ENCODE measurements at places on chromosomes 5 and 9. TPM values are rescaled to one million over a fixed set of nuclear protein-coding genes. Genes with fewer than 3 reads are reported as not detected.

Gene SMIM33
- total RNA-seq: not detected

Gene NXNL2
- not detected for total RNA-seq

Gene SLC6A3
- not detected for total RNA-seq

Gene FSD1L
- 4.2 TPM for total RNA-seq

Gene GCNT4
- total RNA-seq: 0.25 TPM

Gene PIP5KL1
- total RNA-seq: 0.97 TPM

Gene SHB
- total RNA-seq: 2.9 TPM

Gene SLC36A3
- total RNA-seq: not detected

Gene SPATA31C1
- not detected for total RNA-seq

Gene FOXD4
- total RNA-seq: not detected

Gene SLC46A2
- 0.64 TPM for total RNA-seq

Gene SLC6A7
- total RNA-seq: not detected

Gene PAXX
- 161 TPM for total RNA-seq

Gene LPCAT1
- 196 TPM for total RNA-seq

Gene NME5
- total RNA-seq: not detected

Gene PCDHB10
- total RNA-seq: not detected

Gene FGF10
- not detected for total RNA-seq

Gene FKBP15
- total RNA-seq: 35.9 TPM

Gene MYMK
- not detected for total RNA-seq

Gene GLDC
- total RNA-seq: not detected

All from natural killer cell (primary cell).